Mesenteric fat pad (tissue), 1 donor: ENCODE measurements at places on chromosomes 12 and 14. TPM values are rescaled to one million over a fixed set of nuclear protein-coding genes. Genes with fewer than 3 reads are reported as not detected.

- no peak for DNase-seq
These were observed 380 bp downstream of the ANO2 start for GRCh38 chr12:5944688-5945070.

CIROP gene
- not detected for total RNA-seq

CFAP54 gene
- total RNA-seq: 0.71 TPM

DNA sequence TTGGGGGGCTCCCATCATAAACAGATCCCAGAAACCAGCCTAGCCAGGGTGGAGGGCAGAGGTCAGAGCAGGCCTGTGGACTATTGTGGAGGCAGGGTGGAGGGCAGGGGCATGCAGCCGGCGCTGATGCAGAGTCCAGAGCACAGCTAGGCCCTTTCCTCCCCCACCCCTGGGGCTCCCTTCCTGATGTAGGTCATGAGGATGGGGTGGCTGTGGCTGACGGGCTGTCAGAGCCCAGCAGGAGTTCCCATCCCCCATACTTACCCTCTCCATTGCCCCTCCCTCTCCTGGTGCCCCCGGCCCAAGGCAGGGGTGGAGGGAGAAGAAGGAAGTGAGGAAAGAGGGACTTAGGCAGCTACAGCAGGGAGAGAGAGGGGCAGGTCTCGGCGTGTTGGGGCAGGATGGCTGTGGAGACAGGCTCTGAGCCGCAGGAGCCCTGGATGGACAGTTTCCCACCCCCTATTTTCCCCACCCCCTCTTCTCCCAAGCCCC lies 5.7 kb upstream of the ZNF385A start:
- peak; percentile 81 for DNase-seq
